ENCODE measurements at places on chromosomes 3 and 15.

- no peak for DNase-seq
Observed at GRCh38 chr3:182644013-182644412, 149.3 kb upstream of the ATP11B start.

DNA sequence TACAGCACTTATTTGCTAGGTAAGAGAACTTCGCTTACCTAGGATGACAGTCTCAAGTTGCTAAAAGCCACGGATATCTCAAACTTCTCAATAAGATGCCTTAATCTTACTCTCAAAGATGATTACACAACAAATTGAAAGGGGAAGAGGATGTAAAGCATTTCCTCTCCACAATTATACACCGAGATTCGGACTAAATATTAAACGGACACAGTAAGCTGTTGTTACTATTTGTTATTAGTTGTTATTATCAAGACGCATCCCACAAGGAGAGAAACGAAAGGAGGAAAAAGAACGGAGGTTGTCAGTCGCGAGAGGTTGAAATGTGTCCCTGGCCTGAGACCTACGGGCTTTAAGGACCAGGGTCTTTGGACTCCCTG, 660 bp downstream of the ZNF106 start:
- DNase-seq = no peak

DNA sequence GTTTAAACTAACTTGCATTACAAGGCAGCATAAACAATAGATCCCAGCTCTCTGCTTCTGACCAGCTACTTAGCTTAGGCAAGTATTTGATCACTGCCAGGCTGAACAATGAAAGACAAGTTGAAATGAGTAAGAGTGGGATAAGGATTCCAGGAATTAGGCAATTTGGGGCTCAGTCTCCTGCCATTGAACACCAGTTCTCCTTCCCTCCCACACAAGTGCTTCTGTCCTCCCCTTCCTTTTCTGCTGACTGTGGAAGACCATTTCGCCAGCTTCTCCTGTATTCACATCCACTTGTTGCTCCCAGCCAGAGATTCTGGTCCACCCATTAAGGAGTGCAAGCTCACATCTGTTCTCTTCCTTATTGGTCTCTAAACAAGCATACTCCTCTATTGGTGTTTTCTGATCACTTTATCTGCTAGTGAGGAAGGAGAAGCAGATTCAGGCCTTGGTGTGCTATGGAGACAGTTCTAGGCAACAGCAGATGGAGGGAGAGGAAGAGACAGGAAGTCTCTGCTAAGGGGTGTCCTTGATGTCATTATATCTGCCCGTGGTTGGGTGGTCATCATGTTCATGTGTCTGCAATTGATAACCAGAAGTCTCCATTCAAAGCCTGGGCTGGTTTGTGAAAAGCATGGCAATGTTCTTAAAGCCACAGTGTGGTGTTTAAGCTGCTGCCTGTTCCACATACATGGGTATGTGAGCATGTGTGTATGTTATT, 121.5 kb downstream of the PLCL2 start:
- no peak for DNase-seq

DNA sequence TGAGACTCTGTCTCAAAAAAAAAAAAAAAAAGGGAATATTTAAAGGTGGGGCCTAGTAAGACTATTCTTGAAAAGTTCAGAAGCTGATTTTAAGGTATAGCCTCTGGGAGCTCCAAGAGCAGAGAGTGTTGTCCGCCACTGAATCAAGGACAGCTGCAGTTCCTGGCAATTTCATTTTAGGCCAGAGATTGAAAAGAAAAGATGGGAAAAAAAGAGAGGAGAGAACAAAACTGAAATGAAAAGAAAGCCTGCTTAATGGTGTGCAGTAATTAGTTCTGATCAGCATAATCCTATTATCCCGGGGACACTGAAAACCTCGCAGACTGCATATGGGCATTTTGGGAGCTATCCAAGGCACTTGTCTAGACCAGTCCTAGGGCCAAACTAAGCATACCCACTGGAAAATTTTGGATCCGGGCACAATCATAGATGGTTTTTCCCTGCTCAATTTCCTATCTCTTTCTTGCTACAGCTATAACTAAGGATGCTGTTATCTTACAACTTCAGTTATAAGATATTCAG, 43.2 kb downstream of the EHHADH start:
- DNase-seq = no peak

- no peak for DNase-seq
Observed at GRCh38 chr3:128348805-128349531, 117.7 kb downstream of the DNAJB8 start.

DNA sequence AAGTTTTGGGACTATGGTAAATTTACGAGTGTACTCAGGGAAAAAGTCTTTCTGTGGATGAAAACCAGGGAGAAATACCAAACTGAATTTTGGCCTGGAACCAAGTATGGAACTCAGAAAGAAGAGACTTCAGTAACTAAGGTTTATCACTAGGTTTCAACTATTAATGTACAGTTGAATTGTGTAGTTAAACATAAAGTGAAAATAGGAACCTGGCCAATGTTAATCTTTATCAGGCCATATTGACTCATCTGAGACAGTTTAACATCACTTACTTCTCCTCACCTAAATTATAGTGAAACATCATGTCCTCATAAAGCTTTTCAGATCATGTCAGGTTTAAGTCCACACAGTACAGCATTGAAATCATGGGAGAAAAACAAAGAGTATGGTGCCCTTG, 197.7 kb downstream of the LSAMP start:
- no peak for DNase-seq

DNA sequence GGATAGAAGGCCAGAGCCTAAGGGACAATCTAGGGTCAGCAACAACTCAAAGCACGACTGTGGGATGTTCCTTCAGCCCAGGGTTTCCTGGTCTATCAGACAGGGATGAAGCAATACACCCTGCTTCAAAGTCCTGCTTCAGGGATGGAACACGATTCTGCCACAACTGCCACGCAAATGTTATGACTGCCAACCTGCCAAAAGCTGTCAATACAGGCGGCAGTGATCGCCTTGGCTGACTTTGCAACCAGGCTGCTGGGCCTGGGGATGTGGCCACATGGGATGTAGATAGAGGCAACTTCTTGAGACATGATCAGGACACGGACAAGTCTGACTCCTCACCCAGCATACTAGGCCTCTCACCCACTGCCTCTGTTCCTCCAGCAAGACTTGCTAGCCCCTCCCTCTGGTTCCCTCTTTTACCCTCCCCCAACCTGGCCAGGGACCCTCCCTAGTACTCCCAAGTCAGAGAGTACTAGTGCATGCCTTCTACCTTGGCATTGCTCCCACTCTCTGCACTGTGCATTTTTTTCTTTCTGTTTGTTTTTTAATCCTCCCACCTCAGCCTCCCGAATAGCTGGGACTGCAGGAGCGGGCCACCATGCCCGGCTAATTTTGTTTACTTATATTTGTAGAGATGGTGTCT, 7.6 kb downstream of the CCDC12 start:
- DNase-seq = no peak

GRCh38 chr3:55639143-55639542, 152.0 kb upstream of the WNT5A start:
- DNase-seq = no peak

DNA sequence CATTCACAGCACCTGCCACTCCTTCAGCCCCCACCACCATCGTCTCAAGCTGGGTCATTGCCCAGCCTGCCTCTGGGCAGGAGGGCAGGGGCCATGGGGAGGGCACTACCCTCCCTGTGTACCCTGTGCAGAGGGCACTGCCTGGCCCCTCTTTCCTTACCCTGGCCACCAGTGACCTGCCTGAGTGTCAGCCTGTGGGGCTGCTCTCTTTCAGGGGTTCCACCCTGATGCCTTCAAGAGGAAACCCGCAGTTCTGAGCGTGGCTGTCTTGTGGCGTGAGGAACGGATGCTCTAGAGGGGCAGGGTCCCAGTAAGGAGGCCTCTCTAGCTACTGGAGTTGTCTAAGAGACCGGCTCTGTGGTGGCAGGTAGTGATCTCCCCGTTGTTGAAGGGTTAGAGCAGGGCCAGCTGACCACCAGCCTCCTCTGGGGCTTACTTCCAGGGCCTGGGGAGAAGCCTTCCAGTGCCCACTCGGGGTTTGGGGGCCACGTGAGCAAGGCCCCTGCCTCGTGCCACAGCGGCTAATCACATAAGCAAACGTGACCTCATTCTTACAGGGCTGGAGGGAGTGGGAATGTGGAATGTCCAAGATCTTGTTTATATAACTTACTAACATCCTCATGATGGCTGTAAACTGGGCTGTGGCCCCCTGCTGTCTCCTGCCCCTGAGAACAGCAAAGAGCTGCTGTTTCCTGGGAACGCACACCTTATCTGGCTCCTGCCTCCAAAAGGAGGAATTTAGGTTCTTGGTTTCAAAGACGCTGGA, 31.4 kb upstream of the SEC13 start:
- DNase-seq = no peak

DNA sequence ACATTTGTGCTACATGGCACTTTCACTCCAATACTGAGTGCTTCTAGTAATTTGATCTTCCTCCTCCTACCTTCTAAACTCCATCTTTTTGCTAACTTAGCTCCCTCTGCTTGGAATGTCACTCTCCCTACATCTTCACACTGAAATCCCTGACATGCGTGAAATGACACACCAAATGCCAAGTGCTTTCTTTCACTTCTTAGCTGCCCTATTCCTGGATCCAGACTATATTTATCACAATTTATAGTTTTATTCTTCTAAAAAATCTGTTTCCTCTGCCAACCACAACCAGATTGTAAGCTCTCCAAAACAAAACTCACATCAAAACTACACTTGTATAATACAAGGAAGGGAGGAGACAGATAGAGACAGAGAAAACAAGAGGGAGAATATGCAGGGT, 387.3 kb downstream of the FGF12 start:
- DNase-seq = no peak

GRCh38 chr3:124928333-124929202, 6.0 kb downstream of the MUC13 start:
- peak; percentile 4 for DNase-seq

DNA sequence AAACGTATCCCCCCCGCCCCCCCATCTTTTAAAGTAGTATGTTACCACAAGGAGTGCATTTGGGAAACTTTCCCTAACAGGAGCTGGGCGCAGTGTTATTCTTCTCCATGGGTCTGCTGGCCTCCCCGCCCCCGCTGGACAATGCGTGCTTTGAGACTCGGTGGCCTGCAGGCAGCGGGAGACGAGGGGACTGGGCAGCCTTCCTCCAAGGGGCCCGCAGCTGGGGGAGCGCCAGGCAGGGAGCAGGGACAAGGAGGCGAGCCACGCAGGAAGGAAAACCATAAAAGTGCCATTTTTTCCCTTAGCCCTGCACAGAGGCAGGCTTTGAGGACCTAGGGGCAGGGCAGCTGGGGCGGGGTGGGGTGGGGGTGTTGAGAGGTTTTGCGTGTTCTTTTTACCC, 14.1 kb downstream of the SOX2 start:
- DNase-seq = no peak

DNA sequence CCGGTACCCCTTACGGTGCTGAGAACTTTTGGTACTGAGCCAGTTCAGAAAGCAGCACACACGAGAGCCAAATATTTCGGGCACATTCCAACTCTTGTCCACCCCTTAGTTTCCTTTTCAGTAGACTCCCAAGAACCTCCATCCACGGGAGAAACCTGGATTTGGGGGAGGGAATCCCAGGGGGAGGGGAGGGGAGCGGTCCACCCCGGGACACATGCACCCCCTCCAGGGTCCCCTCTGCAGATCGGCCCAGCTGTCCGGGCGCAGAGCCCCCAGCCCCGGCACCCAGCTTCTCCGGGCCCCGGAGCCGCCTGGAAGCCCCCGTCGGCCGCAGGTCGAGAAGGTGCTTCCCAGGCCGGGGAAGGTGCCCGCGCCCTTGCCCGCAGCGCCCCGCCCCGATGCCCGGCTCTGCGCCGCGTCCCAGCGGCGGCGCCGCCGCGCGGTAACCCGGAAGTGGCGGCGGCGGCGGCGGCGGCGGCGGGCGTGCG, 455 bp upstream of the ABHD17C start:
- DNase-seq = no peak

DNA sequence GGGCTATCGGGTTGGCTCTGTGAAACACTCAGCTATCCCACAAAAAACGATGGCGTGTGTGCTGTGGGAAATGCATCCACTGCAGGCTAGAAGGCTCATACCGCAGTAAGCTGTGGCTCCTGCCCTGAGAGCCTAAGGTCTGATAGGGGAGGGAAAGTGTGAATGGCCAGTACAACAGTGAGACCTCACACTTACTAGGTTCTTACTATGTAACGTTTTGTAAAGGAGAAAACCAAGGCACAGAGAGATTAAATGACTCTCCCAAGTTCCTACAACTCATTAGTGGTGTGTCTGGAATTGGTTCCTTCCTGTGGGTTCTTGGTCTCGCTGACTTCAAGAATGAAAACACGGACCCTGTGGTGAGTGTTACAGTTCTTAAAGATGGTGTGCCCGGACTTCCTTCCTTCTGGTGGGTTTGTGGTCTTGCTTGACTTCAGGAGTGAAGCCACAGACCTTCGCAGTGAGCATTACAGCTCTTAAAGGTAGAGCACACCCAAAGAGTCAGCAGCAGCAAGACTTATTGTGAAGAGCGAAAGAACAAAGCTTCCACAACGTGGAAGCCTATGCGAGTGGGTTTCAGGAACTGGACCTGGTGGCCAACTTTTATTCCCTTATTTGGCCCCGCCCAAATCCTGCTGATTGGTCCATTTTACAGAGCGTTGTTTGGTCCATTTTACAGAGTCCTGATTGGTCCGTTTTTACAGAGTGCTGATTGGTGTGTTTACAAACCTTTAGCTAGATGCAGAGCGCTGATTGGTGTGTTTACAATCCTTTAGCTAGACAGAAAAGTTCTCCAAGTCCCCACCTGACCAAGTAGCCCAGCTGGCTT, 161.7 kb downstream of the POLR2M start:
- no peak for DNase-seq

DNA sequence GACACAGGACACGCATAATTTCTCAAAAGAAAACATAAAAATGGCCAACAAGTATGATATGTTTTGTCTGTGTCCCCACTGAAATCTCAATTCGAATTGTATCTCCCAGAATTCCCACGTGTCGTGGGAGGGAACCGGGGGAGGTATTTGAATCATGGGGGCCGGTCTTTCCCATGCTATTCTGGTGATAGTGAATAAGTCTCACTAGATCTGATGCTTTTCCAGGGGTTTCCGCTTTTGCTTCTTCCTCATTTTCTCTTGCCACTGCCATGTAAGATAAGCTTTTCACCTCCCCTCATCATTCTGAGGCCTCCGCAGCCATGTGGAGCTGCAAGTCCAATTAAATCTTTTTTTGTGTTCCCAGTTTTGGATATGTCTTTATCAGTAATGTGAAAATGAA, 12.1 kb upstream of the POU1F1 start:
- no peak for DNase-seq

DNA sequence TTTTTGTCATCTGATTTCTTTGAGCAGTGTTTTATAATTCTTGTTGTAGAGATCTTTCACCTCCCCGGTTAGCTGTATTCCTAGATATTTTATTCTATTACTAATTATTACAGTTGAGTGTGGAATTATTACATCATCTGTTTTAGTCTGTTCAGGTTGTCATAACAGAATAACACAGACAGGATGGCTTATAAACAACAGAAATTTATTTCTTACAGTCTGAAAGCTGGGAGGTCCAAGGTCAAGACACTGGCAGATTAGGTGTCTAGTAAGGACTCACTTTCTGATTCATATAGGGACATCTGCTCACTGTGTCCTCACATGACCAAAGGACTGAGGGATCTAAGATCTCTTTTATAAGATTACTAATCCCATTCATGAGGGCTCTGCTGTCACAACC, 121.3 kb upstream of the THBS1 start:
- no peak for DNase-seq

GRCh38 chr3:153372326-153372725, 210.3 kb downstream of the RAP2B start:
- DNase-seq = no peak

- no peak for DNase-seq
Observed at GRCh38 chr3:37934631-37935289, 55.8 kb upstream of the VILL start.

GRCh38 chr3:132283916-132284405, 33.2 kb upstream of the ACP3 start:
- DNase-seq = no peak

GRCh38 chr3:35484929-35485530, 154.3 kb upstream of the ARPP21 start:
- DNase-seq = no peak

Data from hippocampal formation (tissue), 2 donors.